RPMI7951 (cell line): ENCODE measurements at places on chromosomes 5 and 9.

DNA sequence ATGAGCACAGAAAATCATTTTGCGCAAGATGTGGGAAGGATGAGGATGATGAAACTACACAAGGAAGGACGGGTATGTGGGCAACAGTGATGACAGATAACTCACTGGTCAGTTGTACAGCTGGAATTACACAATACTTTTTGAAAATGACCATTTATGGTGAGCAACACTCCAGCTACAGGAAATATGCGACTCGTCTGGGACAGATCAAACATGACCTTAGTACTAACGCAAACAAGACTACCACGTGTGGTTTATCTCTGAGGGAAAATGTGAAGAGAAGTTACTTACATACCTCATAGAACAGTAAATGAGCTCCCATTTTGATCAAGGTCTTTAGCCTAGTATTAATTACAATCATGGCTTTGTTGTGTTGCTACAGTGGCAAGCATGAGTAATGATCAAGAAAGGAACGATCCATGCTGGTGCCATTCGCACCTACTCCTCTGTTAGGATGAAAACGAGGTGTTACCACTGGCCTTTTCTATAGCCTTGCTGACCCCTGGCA is 456.9 kb downstream of the BNC2 start:
- DNase-seq: peak; percentile 97

GRCh38 chr5:4082966-4083564 is 487.4 kb downstream of the IRX1 start:
- DNase-seq: no peak

DNA sequence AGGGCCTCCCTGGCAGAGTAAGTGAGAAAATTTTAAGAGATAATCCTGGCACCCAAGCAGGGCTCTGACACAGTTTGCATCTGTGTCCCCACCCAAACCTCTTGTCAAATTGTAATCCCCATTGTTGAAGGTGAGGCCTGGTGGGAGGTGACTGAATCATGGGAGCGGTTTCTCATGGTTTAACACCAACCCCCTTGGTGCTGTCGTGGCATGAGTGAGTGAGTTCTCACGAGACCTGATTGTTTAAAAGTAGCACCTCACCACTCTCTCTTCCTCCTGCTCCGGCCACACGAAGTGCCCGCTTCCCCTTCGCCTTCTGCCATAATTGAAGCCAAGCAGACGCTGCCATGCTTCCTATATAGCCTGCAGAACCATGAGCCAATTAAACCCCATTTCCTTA is 80.1 kb downstream of the FBXW11 start:
- DNase-seq: no peak

- DNase-seq: peak; percentile 75
Observed at GRCh38 chr5:100777680-100778300, 125.3 kb downstream of the ST8SIA4 start.

DNA sequence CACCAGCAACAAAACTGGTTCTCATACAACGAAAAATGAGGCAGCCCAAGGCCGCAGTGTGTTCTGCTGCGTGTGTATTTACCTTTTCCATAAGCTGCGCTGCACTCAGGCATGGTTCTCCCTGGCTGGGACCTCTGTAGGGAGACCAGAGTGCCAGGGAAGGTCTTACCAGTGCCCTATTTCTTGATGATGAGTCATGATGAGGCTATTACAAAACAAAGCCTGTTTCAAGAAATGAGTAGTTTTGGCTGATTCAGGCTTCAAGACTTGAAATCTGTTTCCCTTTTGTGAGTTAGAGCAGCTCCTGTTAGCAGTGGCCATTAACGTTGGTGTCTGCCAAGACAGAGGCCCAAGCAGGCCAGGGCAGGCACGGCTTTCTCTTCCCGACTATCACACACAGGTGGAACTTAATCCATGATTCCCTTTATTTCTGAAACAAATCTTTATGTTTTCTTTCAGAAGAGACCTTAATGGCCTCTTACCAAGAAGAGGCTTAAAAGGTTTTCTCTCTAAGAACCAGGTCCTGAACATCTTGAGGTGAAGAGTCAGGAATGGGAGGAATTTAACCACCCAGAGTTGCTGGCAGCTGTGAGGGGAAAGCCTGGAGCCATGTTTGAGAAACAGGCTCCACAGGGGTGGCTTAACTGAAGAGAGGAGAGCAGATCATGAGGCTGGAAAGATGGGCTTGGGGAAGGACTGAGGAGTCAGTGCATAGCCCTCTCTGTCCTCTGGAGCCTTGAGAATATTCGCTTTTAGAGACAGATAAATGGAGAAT is 41.4 kb upstream of the TIFAB start:
- peak; percentile 84 for DNase-seq

GRCh38 chr9:91428436-91428835 is 4.8 kb upstream of the NFIL3 start:
- no peak for DNase-seq

- peak; percentile 44 for DNase-seq
Observed at GRCh38 chr5:75681125-75681830, 36.0 kb downstream of the POC5 start.

DNA sequence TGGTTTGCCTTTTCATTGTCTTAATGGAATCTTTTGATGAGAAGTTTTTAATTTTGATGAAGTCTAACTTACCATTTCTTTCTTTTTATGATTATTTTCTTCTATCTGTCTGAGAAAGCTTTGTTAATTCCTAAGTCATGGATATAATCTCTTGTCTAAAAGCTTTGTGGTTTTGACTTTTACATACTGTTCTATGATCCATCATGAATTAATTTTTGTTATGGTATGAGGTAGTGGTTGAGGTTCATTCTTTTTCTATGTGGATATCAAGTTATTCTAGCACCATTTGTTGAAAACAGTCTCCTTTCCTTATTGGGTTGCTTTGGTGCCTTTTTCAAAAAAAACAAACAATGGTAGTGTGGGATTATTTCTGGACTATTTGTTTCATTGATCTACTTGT is 20.4 kb downstream of the FBXO10 start:
- DNase-seq: no peak

- no peak for DNase-seq
Observed at GRCh38 chr9:70856411-70856810, 265.0 kb downstream of the TRPM3 start.

GRCh38 chr5:56301069-56301468 is 67.9 kb upstream of the ANKRD55 start:
- DNase-seq: peak; percentile 67

- no peak for DNase-seq
Observed at GRCh38 chr5:138909734-138910133, 34.6 kb upstream of the LRRTM2 start.
